Stimulated activated CD8-positive, alpha-beta memory T cell treated with anti-CD3 and anti-CD28 coated beads, Interleukin-4, amount 100 ng/mL, for 1 hour (primary cell): ENCODE measurements at places on chromosomes 5 and 9.

DNA sequence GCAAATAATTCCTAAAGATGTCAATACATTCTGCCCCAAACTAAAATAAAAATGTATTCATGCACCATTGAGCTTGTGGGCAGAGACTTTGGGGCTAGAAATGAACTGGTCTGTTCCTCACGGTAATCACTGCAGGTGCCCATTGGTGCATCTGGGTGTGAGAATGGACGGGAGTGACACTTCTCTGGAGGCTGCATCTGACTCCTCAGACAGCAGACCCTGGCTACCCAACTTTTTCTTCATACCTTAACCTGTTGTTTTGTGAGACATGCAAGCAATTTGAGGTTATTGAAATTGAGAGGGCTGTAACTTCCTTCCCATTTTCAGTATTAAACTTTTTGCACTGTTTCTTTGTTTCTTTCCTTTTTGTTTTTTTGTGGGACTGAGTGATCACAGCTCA lies 333.4 kb downstream of the ICE1 start:
- DNase-seq = no peak

DNA sequence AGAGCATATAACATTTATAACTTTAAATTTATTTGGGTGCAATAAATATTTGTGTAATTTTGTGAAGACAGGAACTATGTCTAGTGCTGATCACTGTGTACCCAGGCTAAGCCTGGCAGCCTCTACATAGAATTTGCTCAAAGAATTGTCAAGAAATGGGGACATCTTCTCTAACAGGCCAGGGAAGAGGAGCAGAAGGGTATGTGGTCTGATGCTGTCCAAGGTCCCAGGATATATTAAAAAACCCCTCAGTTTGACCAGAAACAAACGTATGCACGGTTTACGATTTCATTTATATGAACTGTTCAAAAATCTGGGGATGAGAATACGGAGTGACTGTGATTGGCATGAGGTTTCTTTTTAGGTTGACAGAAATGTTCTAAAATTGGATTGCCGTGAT lies 55.9 kb downstream of the MAT2B start:
- DNase-seq = no peak

DNA sequence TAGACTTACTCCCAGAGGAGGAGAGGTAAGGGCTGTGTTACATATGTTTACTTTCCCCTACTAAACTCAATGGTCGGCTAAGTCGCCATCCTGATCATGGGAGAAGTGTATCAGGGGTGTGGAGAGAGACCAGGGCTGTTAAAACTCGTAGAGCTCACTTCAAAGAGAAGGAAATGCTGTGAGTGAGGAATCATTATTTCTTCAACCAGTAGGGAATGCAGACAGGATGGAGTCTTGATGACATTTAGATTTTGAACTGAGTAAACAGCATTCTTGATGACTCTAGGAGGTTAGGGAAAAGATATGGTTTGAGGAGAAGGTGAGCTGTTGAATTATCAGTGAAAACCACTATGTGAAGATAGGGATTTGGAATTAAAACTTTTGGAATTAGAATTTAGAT lies 17.3 kb downstream of the RECK start:
- DNase-seq = no peak

- no peak for DNase-seq
Measured at GRCh38 chr9:28770827-28771226, 1197.5 kb upstream of the C9orf72 start.

GRCh38 chr5:109823597-109823996 lies 133.9 kb downstream of the MAN2A1 start:
- DNase-seq = no peak

DNA sequence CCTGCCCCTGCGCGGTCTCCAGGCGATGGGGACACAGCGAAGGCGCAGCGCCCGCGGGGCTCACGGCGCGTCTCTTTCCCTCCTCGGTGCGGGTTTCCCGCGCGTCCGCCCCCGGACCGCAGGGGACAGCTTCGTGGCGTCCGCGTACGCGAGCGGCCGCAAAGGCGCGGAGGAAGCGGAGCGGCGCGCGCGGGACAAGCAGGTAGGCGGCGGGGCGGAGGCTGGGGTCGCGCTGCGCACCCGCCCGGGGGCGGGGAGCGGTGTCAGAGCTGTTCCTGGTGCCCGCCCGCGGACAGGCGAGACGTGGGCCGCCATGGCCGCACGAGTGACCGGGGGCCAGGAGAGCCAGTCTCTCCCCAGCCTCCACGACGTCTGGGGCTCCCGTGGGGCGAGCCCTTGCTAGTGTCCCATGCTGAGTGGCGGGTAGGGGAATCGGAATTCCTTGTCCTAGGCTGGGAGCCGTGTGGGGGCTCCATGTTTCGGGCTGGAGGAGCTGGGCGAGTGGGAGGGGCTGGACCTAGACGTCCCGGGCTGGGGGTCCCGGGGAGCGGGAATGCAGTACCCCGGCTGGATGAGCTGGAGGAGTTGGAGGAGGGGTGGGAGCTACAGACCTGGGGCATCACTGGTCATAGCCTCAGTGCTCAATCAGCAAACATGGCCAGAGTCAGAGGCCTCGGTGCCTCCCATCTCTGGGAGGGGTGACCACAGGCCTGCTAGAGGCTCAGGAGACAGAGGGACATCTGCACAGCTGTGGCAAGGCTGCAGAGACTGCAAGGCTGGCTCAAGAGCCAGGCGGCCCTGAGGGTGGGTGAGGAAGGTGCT lies 968 bp downstream of the NKD2 start:
- no peak for DNase-seq
